ENCODE measurements at places on chromosomes 4 and X. TPM values are rescaled to one million over a fixed set of nuclear protein-coding genes. Genes with fewer than 3 reads are reported as not detected.

- no peak for DNase-seq
Measured at GRCh38 chr4:7394681-7395451, 39.9 kb downstream of the PSAPL1 start.

- DNase-seq, result no peak
Measured at GRCh38 chr4:118077767-118078105, 43.5 kb downstream of the NDST3 start.

DNA sequence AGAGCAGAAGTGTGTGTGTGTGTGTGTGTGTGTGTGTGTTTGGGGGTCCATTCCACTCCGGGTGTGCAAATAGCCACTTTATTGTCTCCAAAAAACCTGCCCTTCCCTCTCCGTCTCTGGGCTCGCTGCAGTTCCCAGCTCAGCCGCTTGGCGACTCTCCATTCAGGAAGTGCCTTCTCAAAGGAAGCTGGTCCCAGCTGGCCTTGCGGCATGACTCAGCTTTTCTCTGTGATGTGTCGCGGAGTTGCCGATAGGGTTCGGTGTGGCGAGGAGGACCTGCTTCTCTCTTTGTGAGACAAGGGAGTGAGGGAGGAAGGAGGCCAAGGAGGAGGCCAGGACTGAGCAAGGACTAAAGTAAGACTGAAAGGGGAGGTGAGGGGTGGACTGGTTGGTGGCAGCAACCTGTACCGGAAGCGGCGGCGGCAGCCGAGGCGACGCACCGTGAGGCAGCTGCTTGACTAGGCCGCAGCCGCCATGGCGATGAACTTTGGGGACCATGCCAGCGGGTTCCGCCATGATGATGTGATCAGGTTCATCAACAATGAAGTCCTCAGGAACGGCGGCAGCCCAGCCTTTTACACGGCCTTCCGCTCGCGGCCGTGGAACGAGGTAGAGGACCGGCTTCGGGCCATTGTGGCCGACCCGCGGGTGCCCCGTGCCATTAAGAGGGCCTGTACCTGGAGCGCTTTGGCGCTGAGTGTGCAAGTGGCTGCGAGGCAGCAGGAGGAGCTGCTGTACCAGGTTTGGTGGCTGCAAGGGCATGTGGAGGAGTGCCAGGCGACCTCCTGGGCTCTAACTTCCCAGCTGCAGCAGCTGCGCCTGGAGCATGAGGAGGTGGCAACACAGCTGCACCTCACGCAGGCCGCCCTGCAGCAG is at the start of gene TEX13C:
Gene TEX13C (plus strand): TSS at position 226 of the 876 bp plus-strand sequence. CDS start 249 bp downstream, at position 475.
- no peak for DNase-seq

The CXorf65 gene
- total RNA-seq, result not detected

The ZNF157 gene
- 5.4 TPM for total RNA-seq

The PABPC1L2B gene
- total RNA-seq, result 0.09 TPM
